Pons (tissue), 1 donor: ENCODE measurements at places on chromosomes 2 and 18.

DNA sequence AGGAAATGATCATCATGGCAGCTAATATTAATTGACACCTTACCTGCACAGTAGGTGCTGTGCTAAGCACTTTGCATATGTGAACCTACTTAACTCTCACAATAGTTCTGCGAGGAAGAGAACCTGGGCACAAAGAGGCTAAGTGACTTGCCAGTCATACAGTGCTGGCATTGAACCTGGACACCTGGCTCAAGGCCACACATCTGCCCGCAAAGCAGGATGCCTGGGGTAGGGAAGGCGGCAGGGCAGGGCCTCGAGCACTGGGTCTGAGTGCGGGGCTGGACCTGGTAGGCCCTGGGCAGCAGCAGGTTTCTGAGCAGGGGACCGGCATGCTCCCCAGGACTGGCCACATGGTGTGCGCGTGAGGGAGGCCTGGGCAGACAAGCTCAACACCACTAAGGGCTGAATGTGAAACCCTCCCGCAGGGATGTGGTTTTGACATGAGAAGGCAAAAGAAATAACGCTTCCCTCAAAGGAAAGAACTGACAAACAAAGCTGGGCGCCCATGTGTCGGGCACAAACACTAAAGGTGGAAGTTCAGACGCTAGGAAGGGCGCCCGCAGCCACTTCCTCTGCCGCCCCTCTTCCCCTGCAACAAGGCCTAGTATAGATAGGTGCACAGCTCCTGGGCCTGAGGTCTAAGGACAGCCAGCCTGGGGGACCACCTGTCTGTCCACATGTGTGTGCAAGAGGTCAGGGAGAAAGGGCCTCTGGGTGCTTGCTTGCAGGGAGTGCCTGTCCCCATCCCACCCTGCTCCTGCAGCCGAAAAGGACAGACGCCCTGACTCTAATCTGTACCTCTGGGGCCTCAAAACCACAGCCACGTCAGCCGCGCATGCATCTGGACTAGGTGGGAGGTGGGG is 92.5 kb downstream of the ZFP36L2 start:
- DNase-seq: peak; percentile 87

GRCh38 chr2:197515315-197515738 is 539 bp upstream of the MOB4 start:
- DNase-seq: peak; percentile 75

DNA sequence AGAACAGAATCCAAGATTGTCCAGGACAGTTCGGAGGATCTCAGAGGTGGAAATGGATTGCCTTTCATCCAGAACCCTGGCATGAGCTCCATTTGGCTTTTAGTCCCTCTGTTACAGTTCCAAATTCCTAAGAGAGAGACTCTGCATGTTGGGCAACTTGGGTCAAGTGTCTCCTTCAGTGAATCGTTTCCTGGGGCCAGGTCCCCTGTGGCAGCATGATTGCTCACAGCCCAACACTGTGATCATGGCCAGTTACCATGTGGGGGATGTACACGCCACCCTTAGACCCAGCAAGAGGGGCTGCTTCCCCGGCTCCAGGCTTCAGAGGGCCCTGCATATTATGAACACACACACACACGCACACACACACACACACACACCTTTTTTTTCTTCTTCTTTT is 118.6 kb upstream of the GLI2 start:
- no peak for DNase-seq

DNA sequence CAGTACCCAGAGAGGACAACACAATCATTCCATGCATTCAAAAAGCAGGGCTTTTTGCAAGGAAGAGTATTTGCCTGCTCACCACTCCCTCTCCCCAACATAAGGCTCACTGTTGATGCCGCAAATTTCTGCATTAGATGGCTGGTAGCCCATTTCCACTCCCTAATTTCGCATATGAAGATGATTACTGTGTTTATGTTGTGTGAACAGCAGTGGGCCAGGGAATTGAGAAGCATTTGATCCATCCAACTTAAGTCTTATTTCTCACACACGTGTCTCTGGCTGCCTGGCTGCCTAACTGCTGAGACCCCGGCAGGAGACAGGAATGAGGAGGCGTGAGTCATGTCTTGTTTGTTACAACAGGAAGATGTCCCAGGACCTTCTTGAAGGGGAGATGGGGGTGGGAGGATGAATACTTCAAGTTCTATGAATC is 294.1 kb downstream of the ALK start:
- DNase-seq: no peak

DNA sequence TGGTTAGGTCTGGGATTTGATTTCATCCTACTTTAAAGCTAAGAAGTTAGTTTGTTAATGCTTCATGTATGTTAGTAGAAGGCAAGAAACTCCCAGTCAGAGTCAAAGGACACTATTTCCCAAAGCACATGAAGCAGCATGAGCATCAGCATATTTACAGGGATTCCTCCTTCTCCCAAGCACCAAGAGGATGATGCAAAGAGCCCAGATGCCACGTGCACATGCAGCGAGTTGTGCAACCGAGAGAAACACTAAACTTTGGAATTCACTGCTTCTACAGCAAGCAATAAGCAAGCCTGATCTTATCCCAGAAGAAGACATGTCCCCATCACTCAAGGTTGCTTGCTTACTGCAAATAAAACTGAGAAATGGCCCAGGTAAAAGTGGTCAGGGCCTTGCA is 32.5 kb downstream of the CPO start:
- no peak for DNase-seq

- DNase-seq: peak; percentile 26
These were observed 416.0 kb upstream of the HS6ST1 start for GRCh38 chr2:128734521-128735295.

GRCh38 chr2:241814393-241814642 is 5.3 kb downstream of the NEU4 start:
- no peak for DNase-seq

GRCh38 chr2:70778676-70779075 is 10.7 kb upstream of the ADD2 start:
- no peak for DNase-seq

GRCh38 chr2:45588158-45588829 is 22.8 kb downstream of the SRBD1 start:
- DNase-seq: no peak

DNA sequence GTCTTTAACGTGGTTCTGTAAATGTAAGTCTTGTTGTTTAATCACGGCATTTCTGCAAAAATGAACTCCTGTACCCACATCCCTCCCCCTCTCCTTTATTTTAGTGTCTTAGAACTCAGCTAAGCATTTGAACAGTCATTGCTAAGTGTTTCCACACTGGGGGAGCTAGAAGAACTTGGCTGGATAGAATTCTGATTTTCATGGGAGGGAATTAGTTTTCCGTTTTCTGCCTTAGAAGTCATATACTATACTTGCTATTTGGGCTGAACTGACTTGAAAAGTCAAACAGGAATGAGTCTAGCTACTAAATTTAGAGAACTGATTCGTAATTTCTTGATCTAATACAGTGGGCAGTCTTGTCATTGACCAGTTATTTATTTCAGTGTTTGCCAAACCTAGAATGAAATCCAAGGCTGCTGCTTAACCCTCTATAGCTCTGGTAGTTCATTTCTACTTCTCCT is 61.1 kb downstream of the FMNL2 start:
- DNase-seq: no peak

GRCh38 chr18:55470826-55471225 is 117.2 kb downstream of the TCF4 start:
- no peak for DNase-seq

DNA sequence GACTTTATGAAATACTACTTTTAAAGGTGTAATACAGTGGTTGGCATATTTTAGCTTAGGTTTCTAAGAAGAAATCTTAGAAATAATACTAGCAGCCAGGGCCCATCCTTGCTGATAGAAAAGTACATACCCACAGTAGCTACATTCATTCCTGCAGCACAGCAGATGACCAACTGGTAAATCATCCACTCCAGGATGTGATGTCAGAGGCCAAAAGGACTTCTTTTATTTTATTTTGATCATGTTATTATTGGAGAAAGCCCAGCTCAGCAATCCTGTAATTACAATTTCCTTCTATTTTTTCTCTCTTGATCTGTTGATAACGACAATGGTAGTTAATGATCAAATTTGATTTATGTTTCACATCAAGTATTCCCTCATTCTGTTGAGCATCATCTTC is 18.0 kb upstream of the TTN start:
- DNase-seq: no peak

GRCh38 chr2:196336207-196336606 is 164.8 kb upstream of the STK17B start:
- no peak for DNase-seq

GRCh38 chr18:62683935-62684334 is 31.4 kb upstream of the PHLPP1 start:
- DNase-seq: no peak

- no peak for DNase-seq
These were observed 536.2 kb downstream of the METTL4 start for GRCh38 chr18:2035056-2035455.

- no peak for DNase-seq
These were observed 43.9 kb downstream of the PSD4 start for GRCh38 chr2:113217455-113218282.

- peak; percentile 26 for DNase-seq
These were observed 393.9 kb downstream of the LRRTM1 start for GRCh38 chr2:79910643-79911042.

GRCh38 chr2:73911548-73912208 is 15.0 kb upstream of the DGUOK start:
- no peak for DNase-seq

DNA sequence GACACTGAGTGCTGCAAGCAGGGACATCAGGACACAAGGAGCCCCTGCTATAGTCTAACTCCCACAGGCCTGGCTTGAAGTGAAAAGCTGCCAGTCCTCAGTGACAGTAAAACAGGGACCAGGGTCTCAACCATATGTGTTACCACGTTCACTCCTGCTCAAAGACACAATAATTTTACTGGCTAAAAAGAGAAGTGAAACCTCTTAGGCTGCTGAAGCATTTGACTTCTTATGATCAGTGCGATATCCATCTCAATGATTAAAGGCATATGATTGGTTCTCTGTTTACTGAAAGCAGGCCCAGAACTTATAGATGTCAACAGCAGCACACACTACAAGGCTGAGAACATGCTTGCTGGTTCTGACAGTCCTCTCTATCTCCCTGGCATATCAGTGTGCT is 129.8 kb upstream of the LMAN1 start:
- DNase-seq: no peak

DNA sequence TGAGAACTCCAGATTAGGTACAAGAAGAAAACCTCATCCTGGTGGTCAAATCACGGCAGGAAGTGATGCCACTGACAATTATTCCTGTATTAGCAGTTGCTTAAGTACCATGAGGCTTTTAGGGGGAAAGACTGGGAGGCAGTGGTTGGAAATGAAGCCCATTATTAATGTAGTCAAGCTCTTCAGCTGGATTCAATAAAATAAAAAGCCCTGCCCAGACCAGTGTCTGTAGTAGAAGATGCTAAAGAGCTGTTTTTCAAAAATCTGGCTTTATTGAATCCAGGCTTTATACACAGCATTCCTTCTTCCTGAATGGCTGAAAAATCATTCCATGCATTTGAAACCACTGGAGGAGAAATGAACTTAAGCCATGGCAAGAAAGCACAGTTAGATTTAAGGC is 155.2 kb downstream of the BCL2 start:
- DNase-seq: no peak

- no peak for DNase-seq
These were observed 325.5 kb upstream of the HS6ST1 start for GRCh38 chr2:128644156-128644555.

DNA sequence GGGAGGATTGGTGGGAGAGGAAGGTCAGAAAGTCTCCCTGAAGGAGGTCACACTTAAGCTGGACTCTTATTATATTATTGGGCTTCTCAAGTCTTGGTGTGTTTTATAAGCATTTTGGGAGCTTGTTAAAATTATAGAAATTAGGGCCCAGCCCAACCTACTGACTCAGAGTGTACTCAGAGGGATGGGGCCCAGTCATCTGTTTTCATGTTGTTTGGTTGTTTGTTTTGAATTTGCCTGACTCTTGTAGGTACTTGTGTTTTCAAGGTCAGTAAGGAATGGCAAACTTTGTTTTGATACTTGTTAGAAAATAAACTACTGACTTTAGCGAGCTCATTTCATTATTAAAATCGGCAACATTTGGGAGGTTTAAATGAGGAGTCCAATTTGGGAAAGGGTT is 152.0 kb downstream of the INSIG2 start:
- no peak for DNase-seq

GRCh38 chr2:43305517-43305916 is 79.1 kb upstream of the ZFP36L2 start:
- peak; percentile 69 for DNase-seq

DNA sequence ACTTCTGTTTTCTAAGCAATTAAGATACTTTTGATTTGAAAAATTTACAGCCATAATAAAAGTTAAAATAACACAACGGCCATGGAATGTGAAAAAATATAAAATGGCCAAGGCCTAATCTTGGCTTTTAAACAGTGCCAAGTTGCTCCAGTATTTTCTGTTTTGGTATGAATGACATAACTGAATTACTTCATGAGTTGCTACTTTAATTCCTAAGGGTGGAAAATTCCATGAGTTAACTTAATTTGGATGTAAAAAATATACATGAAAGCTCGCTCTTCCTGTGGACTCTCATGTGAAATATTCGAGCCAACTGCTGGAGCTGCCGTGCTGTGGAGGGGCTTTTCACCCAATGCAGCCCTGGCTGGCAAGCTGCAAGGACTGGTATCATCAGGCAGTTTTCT is 286.0 kb upstream of the CCDC68 start:
- DNase-seq: no peak

GRCh38 chr18:9992973-9993520 is 79.2 kb downstream of the VAPA start:
- no peak for DNase-seq
